ENCODE measurements at places on chromosomes 1 and 21.

- no peak for DNase-seq
These were observed 485.7 kb upstream of the BRINP3 start for GRCh38 chr1:190963321-190963720.

DNA sequence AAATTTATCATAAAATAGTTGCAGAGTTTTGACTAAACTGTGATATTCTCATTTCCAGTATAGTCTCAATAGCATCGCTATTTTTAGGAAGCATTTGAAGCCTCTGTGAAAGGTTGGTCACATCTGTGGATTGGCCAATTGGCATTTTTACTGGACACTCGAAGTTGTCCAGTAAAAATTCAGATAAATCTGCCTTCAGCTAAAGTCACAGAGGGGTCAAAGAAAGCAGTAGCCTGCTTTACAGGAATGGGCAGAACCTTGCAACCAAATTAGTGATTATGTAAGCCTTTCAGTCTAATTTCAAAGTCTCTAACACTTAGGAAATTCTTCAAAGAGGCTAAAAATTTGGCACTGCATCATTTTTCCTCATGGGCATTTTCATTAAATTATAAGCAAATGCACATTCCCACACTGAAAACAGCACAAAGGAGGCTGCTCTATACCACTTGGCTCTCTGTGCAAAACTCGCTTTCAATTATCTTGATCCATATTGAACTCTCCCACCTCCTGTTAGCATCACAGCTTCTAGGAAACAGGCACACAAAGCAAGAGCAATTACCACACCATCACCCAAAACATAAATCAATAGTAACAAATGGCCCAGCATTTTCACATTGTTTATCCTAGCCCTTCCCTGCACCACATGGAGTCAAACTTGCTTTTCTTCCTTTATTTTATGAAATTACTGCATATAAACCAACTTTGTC is 318.5 kb upstream of the DUSP10 start:
- no peak for DNase-seq

DNA sequence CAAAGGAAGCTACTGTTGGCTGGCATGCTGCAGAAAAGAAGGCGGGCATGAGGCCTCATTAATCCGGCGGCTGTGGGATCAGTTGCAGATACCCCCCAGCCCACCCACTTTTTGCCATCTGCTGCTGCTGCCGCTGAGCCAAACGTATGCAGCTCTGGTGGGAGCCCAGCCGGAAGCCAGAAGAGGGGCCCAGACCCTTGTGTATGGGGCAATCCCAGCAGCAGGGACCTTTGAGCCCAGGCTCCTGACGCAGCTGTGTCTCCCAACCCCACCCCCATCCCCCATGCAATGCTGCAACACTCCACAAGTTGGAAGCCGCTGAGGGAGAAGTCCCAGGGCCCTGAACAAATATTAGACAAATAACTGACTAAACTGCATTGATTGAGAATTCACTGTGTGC is 106.0 kb downstream of the ELAVL4 start:
- no peak for DNase-seq

DNA sequence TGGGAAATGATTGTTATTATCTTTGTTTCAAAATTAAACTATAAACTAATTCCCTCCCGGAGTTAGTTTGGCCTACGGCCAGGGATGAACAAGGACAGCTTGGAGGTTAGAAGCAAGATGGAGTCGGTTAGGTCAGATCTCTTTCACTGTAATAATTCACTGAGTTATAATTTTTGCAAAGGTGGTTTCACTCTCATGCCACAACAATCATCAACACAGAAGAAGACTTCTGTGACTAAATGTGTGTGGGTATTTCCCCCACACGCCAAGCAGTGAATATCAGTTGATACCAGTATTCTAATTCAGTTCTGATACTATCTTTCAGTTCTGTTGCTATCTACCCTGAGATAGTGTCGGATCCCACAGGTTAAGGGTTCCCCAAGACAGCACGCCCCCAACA is 215.1 kb downstream of the S1PR1 start:
- no peak for DNase-seq

- no peak for DNase-seq
These were observed 56.6 kb upstream of the CR2 start for GRCh38 chr1:207397525-207397926.

- no peak for DNase-seq
These were observed 170.6 kb upstream of the PROX1 start for GRCh38 chr1:213817156-213817555.

- peak; percentile 13 for DNase-seq
These were observed 4.1 kb downstream of the KRTAP13-4 start for GRCh38 chr21:30434033-30434631.

DNA sequence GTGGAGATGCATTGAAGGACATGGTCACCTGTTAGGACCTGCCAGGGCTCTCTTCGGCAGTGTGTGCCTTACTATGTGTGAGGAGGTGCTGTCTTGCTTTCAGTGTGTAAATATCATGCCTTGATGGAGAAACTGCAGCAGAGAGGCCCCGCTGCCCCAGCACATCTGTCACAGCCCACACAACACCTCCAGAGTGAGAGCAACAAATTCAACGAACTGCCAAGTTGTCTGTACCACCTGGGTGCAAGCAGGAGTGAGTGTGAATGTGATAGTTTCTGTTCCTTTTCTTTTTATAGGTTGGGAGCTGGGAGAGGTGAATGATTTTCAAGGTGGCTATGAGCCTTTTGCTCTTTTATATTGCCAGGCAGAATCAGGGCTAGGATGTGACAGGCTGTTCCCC is 114.6 kb upstream of the KIAA0040 start:
- DNase-seq = no peak

GRCh38 chr1:68890736-68891135 is 393.9 kb upstream of the DEPDC1 start:
- no peak for DNase-seq

DNA sequence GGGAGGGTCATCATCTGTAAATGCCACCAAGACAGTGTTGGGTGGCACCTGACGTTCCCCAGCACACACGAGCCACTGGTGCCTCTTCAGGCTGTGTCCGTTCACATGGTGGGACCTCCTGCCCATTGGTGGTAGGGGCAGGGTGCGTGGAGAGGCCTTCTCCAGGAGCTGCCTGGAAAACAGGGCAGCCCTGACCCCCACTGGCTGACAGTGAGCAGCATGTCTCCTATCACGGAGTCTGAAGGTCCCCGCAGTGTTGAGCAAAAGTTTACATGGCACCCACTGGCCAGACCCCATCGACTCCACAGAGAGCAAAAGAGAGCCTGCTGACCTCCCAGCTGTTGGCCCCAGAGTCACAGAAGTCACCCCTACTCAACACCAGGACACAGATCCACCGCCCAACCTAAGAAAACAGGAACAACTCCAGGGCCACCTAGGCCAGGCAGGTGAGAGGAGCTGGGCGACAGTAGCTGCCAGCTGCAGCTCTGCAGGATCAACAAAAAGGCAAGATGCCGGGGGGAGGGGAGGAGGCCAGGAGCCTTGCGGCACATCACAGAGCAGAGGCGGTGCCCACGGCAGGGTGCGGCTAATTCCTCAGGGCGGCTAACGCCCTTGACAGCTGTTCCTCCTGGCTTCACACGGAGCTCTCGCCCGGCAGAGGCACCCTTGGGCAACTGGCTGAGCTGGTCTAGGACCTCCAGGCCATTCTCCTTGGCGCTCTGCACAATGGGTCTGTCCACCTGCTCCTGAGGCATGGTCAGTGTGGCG is 14.4 kb upstream of the IFI6 start:
- no peak for DNase-seq

GRCh38 chr1:53395671-53396215 is 63.5 kb upstream of the DMRTB1 start:
- DNase-seq = no peak

DNA sequence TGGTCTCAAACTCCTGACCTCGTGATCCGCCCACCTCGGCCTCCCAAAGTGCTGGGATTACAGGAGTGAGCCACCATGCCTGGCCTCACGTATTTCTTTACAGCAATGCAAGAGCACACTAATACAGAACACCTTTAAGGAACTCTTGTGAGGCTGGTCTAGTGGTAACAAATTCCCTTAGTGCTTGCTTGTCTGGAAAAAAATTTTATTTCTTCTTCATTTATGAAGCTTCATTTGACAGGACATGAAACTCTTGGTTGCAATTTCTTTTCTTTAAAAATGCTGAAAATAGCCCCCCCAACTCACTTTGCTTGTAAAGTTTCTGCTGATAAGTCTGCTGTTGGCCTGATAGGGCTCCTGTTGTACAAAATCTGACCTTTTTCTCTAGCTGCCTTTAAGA is 248.8 kb downstream of the SMYD3 start:
- no peak for DNase-seq

- no peak for DNase-seq
These were observed 17.1 kb downstream of the KIF21B start for GRCh38 chr1:201006450-201006849.

DNA sequence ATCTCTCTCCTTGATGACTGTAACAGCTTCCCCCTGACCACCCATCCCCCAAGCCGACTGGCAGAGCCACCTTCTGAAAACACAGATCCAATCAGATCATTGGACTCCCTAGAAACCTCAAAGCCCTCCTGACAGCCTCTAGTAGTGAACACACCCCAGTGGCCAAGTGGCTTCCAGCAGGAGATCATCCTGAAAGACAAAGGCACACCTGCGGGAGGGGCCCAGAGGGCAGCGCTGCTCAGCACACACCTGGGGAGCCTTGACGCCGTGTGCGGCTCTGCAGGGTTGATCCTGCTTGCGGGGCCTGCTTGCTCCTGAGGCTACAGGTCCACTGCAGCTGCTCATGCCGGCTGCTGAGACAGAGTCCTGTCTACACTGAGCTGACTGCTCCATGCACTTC is 41.5 kb downstream of the SLC66A1 start:
- no peak for DNase-seq

- DNase-seq = no peak
These were observed 19.0 kb downstream of the RCC2 start for GRCh38 chr1:17420391-17420918.

DNA sequence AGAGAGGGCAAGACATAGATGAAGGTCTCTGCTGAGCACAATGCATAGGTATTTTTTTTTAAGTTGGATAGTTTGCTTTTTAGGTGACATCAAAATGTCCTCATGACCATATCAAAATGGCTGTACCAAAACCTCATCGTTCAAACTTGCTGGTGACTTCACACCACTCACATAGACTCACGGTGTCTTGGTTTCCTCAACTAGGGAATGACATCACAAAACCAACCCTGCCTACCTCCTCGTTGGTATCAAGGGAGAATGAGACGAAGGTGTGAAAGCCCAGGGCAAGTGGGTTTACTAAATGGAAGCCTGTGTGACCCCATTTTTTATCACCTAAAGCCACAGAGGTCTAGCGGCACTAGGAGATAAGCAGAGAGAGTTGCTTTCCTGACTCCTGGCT is 1.6 kb downstream of the PIGR start:
- no peak for DNase-seq

DNA sequence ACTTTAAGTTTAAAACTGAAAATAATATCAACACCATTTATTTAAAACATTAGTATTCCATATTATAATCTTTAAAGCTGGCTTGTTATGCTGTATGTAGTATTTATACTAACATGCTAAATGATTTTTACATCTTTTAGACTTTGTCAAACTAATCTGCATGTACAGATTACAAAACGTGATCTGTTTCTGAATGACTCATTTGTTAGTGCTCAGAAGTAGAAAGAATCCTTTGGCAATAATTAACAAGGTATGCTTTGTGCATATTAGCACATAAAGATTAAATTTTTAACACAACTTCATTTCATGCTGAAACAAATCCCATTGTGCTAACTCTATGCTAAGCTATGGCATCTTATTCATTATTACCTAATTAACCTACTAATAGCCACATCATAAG is 242.4 kb downstream of the BARHL2 start:
- DNase-seq = no peak

DNA sequence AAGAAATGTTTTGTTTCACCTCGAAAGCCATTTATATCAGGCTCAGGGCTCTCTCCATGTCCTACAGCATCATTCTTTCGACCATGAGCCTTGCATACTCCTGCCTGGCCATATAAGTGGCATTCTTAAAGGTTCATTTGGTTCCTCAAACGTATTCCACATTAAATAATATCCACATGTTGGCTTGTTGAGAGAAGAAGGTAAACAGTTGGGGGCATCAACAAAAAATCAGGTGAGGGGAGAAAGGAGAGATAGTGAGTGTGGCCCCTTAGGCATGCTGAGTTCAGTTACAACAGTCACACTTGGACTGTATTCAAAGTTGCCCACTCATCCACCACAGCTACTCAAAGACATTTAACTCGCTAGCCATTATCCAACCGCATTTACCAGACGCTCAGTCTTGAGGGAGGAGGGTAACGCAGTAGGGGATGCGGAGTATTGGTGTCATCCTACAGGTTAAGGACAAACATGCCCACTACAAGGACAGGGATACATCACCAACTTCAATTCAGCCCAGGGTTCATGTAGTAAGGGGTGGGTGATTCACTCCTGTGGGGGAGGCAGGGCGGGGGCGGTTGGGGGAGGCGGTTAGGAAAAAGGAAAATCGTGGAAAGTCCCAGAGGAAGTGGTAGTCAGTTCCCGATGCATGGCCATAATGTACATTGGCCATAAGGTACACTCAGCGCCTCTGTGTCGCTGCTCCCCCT is 1.4 kb downstream of the ZNF697 start:
- DNase-seq = no peak

GRCh38 chr21:15159382-15160020 is 94.7 kb upstream of the NRIP1 start:
- DNase-seq = no peak

- DNase-seq = no peak
These were observed 30.2 kb downstream of the NDC1 start for GRCh38 chr1:53807916-53808315.

- DNase-seq = no peak
These were observed 33.3 kb downstream of the PTPRF start for GRCh38 chr1:43563876-43564539.

DNA sequence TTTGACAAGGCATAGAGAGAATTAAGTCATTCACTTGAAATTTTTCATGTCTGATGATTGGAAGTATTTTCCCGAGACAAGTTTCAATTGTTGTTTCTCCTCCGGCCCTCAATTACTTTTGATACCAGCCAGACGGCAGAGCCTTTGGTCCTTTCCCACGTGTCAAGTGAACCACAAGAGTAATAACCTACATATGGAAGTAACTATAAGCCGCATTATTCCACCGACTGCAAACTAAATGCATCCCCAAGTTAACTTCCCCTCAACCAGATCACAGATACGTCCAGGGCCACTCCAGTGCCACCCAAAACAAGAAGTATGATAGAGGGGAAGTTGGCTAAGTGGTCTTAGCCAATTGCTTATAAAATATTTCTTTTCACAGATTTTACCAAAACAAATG is 20.2 kb downstream of the COLGALT2 start:
- no peak for DNase-seq

- no peak for DNase-seq
These were observed 1656.0 kb downstream of the MRPL39 start for GRCh38 chr21:23951251-23951650.

GRCh38 chr1:64161357-64161941 is 42.0 kb upstream of the UBE2U start:
- no peak for DNase-seq

GRCh38 chr1:241323514-241324195 is 33.4 kb downstream of the RGS7 start:
- DNase-seq = no peak

GRCh38 chr1:157732755-157733154 is 32.2 kb upstream of the FCRL3 start:
- DNase-seq = no peak

Data from T-helper 1 cell (primary cell).